ENCODE measurements at places on chromosomes 2 and 18.

DNA sequence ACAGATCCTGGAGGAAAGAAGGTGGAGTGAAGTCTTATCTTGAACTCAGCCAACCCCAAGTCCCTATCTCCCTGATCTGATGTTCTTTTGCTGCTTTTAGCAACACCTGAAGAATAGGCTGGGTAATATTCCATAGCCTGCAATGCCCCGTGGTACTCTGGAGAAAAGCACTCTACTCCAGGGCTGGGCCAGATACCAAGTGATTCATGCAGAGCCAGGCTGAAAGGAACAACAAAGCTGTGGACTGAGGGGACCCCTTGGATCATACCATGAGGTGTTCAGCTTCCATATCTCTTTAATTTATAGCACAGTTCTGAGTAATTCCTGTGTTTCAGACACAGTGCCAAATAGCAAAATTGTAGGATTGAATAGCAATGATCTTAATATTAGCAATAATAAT, 130.6 kb downstream of the NXPH2 start:
- no peak for DNase-seq

GRCh38 chr18:65326805-65327204, 424.0 kb upstream of the CDH7 start:
- peak; percentile 60 for DNase-seq

GRCh38 chr2:178943745-178944144, 106.2 kb downstream of the CCDC141 start:
- peak; percentile 5 for DNase-seq

DNA sequence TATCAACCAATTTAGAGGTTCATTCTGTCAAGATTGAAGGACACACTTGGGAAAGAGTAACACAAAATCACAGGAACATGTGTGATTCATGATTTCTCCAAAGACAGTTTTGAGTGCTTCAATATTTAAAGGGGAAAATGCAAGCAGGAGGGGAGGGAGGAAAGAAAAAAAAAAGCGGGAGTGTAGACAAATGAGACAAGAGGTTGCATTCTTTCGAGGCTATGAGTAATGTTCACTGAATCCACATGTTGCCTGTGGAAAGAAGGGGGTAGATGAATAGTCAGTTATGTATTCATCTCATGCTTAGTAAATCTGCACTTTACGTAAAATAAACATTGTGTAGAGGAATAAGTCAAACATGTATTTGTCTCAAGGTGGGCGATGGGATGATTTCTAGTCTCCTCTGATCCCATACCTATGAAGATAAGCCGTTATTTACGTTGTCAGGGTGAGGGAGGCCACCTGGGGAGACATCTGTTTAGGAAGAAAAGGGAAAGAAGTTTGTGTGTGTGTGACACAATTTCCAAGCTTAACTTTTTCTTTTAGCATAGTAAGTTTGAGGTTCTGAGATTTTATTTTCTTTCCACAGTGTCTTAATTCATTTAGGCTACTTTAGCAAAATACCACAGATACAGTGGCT, 211.0 kb upstream of the ZC3H15 start:
- no peak for DNase-seq

DNA sequence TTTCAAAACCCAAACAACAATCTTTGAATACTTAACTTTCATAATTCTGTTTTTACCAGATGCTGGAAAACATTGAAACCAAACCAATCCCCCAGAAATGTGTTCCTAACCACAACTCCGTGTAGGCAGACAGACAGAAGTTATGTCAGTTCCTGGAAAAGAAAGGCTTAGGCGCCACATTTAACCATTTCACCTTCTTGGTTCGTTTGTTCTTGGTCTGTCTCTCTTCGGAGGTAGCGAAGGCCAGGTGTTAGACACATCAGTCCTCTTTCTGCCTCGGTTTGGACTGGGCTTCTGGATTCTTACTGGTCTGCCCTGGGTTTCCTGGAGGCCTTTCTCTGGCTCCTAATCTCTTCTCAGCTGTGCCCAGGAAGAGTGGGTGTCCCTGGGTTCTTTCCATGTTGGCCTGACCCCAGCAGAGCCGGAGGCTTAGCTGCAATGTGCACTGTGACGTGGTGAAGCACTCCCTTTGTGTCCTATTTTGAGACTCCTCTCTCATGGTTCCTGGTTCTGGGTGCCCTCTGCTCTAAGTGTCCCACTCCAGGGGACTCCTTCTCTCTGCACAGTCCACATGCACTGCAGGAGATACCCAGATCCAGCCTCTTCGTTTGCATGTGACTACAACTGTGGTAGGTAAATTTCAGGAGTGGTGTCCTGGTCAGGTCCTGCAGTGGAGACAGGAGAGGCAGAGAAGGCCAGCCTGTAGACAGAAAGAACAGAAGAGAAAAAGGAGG, 23.1 kb upstream of the RAB31 start:
- DNase-seq = no peak

DNA sequence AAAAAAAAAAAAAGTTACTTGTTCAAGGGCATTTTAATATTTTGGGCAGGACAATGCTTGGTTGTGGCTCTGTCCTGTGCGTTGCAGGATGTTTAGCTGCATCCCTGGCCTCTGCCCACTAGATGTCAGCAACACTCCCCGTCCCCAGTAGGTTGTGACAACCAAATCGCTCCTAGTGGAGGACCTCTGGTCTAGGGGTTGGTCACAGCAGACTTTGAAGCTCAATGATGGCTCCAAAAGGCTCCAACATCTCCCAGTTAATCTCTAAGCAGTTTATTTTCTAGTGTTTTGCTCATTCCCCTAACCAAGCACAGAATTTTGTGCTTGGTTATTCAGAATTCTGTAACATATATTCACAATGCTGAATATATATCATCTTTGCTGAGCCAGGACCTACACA, 67.0 kb downstream of the CHRNA1 start:
- peak; percentile 63 for DNase-seq

DNA sequence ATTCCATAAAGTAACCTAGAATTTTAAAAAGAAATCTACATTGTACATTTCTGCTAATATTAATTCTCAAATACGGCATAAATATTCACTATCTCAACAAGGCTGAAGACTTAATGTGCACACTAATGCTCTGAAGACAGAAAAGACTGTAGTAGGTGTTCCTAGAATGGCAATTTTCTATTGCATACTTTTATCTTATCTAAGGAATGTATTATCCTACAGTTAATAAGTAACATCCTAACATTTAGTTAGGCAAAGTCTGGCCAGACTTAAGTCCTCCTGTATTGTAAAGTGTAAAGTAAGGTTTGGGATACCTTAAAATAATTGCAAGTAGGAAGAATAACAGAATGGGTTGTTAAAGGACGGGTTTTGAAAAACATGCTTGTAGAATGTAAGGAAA, 42.2 kb downstream of the CHST9 start:
- no peak for DNase-seq

Data from NCI-H69 (cell line).